ENCODE measurements at places on chromosomes 13 and 19.
A peak's percentile ranks its signal among the peaks of the same experiment; 100 is the strongest.

GRCh38 chr19:52896431-52897137, 851 bp downstream of the ZNF320 start:
- no peak for DNase-seq

DNA sequence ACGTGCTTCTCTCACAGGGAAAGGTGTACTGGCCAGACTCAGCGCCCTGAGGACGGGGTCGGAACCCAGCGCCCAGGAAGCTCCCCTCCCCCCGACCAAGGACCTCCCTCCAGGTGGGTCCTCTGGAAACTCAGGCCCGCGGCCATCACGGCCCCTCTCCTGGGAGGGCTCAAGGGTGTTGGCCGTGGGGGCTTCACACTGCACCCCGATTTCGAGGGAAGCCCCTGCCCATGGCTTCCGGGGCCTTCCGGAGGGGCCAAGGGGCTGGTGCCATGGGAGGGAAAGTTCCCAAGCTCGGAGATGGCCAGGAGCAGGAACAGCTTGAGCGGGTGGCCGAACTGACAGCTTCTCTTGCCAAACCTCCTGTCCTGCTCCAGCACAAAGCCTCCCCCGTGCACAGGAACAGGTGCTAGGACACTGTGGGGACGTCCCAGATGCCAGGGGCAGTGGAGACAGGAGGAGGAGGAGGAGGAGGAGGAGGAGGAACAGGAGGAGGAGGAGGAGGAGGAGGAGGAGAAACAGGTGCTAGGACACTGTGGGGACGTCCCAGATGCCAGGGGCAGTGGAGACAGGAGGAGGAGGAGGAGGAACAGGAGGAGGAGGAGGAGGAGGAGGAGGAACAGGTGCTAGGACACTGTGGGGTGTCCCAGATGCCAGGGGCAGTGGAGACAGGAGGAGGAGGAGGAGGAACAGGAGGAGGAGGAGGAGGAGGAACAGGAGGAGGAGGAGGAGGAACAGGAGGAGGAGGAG, 10.0 kb downstream of the SBNO2 start:
- no peak for DNase-seq

GRCh38 chr19:2331601-2332246, 3.2 kb downstream of the SPPL2B start:
- no peak for DNase-seq

DNA sequence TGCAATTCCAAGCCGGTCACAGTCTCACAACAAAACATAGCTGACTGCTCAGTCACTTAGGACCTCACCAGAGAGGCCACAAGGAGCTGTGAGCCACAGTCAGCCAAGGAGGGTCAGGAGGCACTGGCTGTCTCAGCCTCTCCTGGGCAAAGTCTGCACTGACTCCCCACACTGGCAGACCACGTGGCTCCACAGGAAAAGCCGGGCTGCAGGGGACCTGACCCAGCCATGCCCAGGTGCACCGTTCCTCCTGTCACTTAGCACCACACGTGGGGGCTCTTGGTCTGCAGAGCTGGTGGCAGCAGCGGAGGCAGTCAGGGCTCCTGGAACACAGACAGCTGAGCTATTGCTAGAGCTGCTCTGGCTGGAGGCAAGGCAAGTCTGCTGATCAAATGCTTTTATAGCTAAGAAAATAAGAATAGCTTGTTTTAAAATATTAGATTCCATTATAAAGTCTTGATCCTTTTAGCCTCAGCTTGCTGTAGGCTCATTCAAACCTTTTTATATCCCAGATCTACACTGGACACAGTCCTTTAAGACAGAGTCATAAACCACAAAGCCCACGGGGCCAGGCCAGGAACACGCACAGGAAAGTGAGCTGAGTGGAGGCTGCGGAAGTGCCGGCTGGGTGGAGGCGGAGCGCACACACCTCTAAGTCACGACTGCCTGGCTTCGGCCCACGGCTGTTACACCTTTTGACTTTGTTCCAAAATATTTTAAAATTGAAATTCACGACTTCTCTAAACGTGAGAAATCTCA, 744.1 kb downstream of the UQCRFS1 start:
- DNase-seq: peak; percentile 26

DNA sequence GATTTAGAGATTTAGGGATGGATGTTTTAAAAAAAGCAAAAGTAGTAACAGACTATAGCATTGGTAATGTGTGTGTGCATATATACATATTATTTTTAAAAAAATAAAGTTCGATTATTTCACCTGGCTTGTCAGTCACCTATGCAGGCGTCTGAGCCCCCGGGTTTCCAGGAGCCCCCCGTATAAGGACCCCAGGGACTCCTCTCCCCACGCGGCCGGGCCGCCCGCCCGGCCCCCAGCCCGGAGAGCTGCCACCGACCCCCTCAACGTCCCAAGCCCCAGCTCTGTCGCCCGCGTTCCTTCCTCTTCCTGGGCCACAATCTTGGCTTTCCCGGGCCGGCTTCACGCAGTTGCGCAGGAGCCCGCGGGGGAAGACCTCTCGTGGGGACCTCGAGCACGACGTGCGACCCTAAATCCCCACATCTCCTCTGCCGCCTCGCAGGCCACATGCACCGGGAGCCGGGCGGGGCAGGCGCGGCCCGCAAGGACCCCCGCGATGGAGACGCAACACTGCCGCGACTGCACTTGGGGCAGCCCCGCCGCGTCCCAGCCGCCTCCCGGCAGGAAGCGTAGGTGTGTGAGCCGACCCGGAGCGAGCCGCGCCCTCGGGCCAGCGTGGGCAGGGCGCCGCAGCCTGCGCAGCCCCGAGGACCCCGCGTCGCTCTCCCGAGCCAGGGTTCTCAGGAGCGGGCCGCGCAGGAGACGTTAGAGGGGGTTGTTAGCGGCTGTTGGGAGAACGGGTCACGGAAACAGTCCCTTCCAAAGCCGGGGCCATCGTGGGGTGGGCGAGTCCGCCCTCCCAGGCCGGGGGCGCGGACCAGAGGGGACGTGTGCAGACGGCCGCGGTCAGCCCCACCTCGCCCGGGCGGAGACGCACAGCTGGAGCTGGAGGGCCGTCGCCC, 840 bp upstream of the CCNA1 start:
- peak; percentile 45 for DNase-seq

DNA sequence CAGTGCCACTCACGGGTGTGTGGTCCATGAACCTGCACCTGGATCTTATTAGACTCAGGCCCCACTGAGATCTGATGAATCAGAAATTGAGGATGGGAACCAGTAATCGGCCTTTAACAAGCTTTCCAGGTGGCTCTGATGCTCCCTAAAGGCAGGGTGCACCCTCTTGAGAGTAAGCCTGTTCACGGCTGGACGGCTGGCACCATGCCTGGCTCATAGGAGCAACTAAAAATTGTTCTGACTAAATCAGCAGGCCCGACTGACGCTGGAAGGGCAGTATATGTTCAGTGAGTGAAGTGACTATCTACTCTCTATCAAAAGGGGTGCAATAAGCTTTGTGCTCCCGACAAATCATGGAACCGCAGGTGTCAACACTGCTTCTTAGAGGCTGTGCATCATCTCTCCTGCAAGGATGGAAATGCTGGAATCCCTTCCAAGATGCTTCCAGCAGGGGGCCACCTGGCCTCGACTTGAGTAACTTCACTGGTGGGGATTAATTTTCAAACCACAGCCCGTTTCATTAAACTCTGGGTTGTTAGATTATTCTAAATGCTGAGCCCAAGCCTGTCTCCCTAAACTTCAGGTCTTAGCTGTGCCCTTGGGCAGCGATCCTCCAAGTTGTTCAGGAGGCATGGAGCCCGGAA, 28.4 kb downstream of the TMTC4 start:
- DNase-seq: no peak

- no peak for DNase-seq
Measured at GRCh38 chr13:106234636-106235035, 300.8 kb downstream of the EFNB2 start.
